C1 segment of cervical spinal cord (tissue), 14 donors: ENCODE measurements at places on chromosomes 16 and 17.

DNA sequence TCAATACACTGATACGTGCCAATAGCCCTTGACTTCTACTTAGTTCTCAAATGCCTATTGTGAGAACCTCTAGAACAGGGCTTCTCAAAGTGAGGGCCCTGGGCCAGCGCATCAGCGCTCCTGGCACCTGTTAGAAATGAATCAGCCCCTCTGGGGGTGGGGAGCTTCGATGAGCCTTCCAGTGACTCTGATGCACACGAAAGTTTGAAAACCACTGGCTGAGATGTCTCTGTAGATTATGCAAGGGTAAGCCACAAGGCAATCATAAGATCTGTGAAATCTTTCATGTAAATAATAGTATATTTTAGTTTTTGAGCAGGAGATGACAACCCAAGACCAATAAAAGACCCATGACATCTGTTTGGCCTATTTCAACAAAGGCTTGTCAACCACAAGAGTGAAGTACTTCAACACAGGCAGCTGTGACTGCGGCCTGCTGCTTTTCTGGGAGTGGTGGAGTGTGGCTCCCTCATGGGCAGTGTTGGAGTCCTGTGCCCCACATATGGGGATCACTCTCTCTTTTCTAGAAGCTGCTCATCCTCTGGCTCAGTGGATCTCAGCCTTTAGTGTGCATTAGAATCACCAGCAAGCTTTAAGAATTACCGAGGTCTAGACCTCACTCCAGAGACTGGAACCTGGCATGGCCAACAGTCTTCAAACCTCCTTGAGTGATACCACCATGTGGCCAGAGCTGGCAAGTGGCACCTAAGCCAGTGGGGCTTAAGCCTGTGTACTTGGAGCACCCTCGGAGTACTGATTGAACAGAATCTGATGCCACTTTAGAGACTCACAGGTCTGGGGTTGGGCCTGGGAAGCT, 5.8 kb downstream of the MTHFSD start:
- no peak for DNase-seq

DNA sequence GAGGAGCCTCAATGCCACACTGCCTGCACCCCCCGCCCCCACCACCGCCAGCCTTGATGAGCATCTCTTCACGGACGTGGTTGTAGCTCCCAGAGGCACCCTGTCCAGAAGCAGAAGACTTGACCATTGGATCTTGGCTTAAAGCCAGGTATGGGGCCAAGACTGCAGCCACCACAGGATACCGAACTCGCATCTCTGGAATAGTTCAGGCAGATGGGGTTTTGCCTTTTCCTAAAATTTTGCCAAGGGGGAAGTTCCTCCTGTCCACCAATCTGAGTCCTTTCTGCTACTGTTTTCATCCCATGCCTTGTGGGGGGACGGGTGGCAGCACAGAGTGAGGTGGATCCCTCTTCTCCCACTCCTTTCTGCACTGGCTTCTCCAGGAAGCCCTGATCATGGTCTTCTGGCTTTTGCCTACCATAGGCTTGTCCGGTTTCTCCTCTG, 939 bp downstream of the CORO6 start:
- DNase-seq, result no peak

DNA sequence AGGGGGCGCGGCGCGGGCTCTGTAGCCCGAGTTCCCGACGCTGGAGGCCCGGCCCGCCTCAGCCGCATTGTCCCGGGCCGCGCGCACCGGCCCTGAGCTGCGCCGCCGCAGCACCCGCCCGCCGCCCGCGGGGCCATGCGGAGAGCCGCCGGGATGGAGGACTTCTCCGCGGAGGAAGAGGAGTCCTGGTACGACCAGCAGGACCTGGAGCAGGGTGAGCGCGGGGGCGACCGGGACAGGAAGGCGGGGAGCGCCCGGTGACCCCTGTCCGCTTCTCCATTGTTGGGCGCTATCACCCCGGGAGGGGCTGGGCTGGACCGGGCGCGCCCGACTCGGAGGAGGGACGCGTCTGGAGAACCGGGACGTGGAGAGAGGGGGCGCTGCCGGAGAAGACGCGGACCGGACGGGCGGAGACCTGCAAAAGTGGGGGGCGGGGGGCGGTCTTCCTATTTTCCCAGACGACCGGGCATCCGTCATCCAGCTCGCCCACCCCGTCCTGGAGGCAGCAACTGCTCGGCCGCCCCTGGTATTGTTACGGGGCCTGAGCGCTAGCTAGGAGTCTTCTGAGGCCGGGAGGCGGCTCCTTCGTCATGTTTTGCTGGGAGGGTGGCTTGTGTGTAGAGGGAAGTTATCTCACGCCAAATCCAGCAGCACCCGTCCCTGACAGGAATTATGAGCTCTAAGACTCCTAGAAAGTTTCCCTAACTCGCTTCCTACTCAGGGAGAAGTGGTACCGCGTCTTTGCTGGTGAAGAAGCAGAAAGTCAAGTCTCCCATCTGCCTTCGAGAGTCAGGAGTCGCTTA, 678 bp downstream of the CDR2L start:
- DNase-seq, result peak; percentile 64

GRCh38 chr16:47626246-47626645, 165.1 kb downstream of the PHKB start:
- no peak for DNase-seq

- DNase-seq, result no peak
Observed at GRCh38 chr17:15309236-15309635, 32.2 kb downstream of the TEKT3 start.

DNA sequence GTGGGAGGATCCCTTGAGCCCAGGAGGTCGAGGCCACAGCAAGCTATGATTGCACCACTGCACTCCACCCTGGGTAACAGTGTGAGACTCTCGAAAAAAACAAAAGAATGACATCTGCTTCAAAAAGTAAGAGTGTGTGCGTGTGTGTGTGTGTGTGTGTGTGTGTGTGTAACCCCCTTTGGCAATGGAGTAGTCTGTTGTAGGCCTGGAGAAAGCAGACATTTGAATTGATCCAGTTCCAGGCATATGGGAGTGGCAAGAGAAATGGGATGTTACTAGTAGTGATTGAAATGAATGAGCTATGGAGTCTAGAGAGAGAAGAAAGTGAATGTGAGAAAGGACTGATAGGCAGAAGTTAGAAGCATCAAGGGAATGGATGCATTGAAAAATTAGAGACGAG, 9.9 kb downstream of the CASC3 start:
- DNase-seq, result no peak

GRCh38 chr17:27993723-27994310, 48.7 kb upstream of the NLK start:
- DNase-seq, result no peak

- DNase-seq, result no peak
Observed at GRCh38 chr16:11481987-11482386, 104.7 kb downstream of the LITAF start.

DNA sequence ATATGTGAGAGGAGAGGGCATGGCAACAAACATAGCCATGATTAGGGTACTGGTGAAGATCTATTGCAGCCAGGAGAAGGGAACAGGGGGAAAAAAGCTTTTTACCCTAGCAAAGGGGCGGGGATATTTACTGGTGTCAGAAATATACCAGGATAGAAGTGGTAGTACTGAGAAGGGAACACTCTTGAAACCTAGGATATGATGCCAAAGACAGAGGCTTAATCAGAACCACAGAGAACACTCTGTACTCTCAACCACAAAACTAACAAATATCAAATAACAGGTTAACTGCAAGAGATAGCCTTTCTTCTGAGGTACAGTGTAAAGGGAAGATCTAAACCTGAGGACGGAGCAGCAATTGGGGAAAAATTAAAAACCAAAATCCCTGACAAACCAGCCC, 112.2 kb downstream of the KIF2B start:
- DNase-seq, result no peak

DNA sequence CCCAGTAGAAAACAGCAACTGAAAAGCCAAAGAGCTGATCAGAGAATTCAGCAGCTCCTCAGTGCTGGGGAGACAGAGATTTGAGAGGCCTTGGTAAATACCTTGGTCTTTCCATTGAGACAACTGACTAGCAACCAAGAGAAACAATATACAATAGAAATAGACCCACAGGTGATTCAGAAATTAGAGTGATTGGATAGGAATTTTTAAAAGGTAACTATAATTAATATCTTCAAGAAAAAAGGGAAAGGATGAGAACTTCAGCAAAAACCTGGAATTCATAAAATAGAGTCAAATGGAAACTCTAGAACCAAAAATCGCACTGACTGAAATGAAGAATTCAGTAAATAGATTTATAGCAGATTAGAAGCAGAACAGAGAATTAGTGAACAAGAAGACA, 32.5 kb upstream of the ITGAX start:
- DNase-seq, result no peak
